MG63 (cell line): ENCODE measurements at places on chromosomes 5 and 9.

GRCh38 chr9:121038804-121039203 is 11.3 kb downstream of the C5 start:
- DNase-seq, result no peak

DNA sequence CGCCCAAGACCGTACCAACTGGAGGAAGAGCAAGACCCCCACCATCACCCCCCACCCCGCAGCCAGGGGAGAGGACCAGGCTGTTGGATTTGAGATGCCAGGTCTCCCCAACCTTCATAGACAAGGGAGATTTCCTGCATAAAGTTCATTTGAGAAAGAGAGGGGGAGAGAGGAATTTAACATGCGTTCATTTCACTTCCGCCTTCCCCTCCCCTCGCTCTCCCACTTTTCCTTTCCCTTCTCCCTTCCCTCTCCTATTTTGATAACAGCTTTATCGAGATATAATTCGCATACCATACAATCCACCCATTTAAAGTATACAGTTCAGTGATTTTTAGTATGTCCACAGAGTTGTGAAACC is 4.2 kb upstream of the NKX2-5 start:
- DNase-seq, result no peak

GRCh38 chr5:134580001-134580460 is 52.6 kb downstream of the SAR1B start:
- DNase-seq, result no peak

DNA sequence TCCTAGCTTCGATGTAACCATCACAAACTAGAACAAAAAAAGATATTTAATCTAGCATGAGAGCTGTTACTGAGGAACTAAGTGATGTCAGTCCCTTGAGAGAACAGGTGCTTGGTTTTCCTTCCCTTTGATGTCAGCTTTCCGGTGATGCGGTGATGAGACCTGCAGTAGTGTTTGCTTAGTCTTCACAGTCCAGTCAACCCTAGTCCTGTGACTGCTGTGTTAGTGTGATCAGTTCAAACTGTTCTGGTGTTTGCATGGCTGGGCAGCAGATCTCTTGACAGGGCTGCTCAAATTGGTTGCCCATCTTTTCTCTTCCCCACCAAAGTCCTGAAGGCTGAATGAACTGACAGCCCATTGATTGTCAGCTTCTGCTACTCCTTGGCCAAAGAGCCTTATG is 608.6 kb upstream of the DAB2 start:
- DNase-seq, result no peak
